ENCODE measurements at places on chromosomes 6 and 20. TPM values are rescaled to one million over a fixed set of nuclear protein-coding genes. Genes with fewer than 3 reads are reported as not detected.

The HLA-E gene
- 253 TPM for polyA plus RNA-seq

The VSTM2L gene
- polyA plus RNA-seq, result 7.3 TPM

GRCh38 chr6:5450073-5450472, 188.8 kb downstream of the FARS2 start:
- no peaks in the 10 kb centered on the region for H3K36me3 ChIP-seq
- H3K27ac ChIP-seq, result no peak overlapping the region
- H3K4me3 ChIP-seq, result no peak overlapping the region
- H3K4me1 ChIP-seq, result no peaks in the 10 kb centered on the region
- no peaks in the 10 kb centered on the region for H3K27me3 ChIP-seq
- DNase-seq, result no peak

DNA sequence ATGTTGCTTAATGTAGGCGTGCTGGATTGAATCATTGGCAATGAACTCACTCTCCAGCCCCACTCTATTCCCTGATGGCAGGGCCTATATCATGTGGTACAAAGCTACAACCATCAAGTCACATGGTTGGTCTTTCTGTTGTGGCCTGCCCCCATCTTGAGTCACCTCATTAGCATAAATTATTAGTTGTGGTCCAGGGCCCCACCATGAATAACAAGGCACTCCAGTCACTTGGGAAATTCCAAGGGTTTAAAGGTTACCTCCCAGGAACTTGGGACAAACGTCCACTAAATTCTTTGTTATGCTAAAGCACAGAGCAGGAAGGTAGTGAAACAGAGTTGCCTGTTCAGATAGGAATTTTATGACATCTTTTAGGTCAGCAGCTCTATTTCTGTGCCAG, 193.7 kb downstream of the SLC35F1 start:
- H3K36me3 ChIP-seq, result no peaks in the 10 kb centered on the region
- H3K4me3 ChIP-seq, result no peak overlapping the region
- no peaks in the 10 kb centered on the region for H3K4me1 ChIP-seq
- no peak for DNase-seq

DNA sequence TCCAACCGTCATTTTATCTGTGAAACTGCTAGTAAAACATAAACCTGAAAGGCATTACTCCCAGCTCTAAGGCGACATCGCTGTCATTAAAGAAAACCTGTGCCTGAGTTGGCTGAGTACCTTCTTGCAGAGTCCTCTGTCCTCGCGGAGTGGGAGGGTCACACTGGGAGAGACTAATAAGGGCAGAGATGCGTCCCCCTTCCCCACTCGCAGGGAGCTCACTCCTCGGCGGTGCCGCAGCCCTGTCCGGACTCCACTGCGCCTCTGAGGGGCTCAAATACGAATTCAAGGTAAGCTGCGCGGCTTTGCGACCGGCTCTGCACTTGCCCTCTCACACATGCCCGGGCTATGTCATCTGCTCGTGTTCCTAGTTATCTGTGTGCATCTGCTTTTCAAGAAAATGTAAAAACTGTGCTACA, at the start of gene COL19A1:
TSS of gene COL19A1 (plus strand) at position 206 of the 419 bp plus-strand sequence. CDS start 13,012 bp downstream, outside the sequence.
- H3K4me1 ChIP-seq, result peaks cover 5% of the 10 kb centered on the region
- peak within 1 kb of the TSS; percentile 66 for H3K4me3 ChIP-seq
- DNase-seq, result peak; percentile 47
- H3K27me3 ChIP-seq, result no peaks in the 10 kb centered on the region

DNA sequence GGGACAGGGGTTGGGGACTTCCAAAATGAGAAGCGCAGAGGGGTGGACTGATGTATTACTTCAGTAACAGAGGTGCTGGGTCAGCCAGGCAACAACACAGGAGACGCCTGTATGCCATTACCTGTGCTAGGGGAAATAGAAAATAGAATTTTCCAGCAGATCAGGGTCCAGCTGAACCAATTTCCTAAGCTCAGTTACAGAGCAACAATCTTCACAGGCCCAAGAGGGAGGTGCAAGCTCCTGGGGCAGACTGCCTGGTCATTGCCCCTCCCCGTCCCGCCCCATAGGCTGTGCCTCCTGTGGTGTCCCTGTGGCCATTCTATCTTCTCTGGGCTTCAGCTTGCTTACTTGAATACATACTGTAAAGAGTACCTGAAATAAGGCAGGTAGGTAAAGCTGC, 3.7 kb downstream of the KCNK5 start:
- H3K36me3 ChIP-seq, result no peaks in the 10 kb centered on the region
- no peak for DNase-seq
- H3K4me3 ChIP-seq, result no peak overlapping the region
- no peaks in the 10 kb centered on the region for H3K27me3 ChIP-seq
- H3K4me1 ChIP-seq, result peaks cover 10% of the 10 kb centered on the region

GRCh38 chr6:167698540-167698939, 128.2 kb upstream of the AFDN start:
- no peaks in the 10 kb centered on the region for H3K27me3 ChIP-seq
- no peaks in the 10 kb centered on the region for H3K36me3 ChIP-seq
- peaks cover 16% of the 10 kb centered on the region for H3K4me1 ChIP-seq
- DNase-seq, result no peak

DNA sequence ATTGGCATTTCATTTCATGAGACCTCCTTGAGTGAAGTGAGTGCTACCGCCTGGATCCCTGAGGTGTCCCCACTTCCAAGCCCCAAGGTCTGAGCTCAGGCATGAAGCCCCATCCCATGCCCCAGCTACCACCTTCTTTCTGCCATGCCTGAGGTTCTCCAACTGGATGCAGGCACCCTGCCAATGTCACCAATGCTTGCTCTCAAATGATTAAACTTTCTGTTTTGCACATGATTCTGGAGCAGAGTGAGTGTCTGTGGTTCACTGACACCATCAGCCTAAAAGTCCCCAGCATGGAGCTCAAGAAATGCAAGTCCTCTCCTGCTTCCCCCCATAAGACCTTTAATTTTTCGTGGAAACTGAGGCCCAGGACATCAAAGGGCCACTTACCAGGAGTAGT, 43.7 kb upstream of the BPIFA2 start:
- H3K36me3 ChIP-seq, result no peaks in the 10 kb centered on the region
- DNase-seq, result no peak
- H3K4me3 ChIP-seq, result no peak overlapping the region
- no peaks in the 10 kb centered on the region for H3K27me3 ChIP-seq

DNA sequence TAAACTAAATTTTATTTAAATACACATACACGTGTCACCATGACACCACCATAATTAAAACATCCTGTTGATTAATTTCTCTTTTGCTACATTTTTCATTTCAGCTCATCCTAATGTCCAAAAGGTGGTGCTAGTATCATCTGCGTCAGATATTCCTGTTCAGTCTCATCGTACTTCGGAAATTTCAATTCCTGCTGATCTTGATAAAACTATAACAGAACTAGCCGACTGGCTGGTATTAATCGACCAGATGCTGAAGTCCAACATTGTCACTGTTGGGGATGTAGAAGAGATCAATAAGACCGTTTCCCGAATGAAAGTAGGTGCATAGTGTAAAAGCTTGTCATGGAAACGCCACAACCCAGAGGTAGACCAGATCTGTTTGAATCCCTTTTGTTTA, 263.4 kb downstream of the UTRN start:
- H3K27me3 ChIP-seq, result no peaks in the 10 kb centered on the region
- H3K36me3 ChIP-seq, result no peaks in the 10 kb centered on the region
- DNase-seq, result no peak
- H3K27ac ChIP-seq, result no peak overlapping the region

DNA sequence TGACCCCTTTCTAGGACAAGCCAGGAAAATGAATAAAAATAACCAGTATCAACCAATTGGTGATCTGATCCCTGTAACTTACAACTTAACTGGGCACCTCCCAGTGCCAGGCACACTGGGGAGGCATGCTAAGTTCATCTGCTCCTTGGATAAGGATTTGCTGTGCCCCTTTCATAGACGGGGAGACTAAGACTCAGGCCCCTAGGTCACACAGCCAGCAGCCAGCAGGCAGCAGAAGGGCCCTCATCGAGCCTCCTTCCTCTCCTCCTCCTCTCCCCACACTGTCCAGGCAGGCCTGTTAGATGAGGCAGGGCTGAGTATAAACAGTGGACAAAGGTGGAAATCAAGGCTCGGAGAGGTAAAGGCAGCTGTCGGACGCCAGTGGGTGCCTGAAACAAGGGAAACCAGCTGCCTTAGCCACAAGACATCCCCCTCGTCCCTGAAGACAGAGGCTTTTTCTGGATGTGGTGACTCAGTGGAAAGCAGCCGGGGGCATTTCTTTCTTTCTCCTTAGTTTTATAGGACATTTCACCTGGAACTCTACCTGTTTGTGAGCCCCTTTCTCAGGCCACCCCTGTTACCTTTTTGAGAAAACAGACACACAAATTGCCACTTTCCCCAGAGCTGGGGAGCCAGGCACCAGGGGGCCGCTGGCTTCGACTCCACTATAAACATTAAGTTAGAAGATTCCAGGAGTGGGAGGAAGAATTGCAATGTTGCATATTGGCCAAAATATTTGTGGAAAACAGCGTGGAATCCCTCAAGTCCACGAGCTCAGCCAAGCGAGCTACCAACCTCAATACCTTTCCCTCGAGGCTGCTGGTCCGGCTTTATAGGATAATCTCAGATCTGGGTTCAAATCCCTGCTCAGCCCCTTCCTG, 166.0 kb downstream of the PREX1 start:
- no peaks in the 10 kb centered on the region for H3K4me1 ChIP-seq
- H3K4me3 ChIP-seq, result no peak overlapping the region
- no peak overlapping the region for H3K27ac ChIP-seq
- no peak for DNase-seq

Measured in testis (tissue), 5 donors.